ENCODE measurements at places on chromosomes 6 and 20.

DNA sequence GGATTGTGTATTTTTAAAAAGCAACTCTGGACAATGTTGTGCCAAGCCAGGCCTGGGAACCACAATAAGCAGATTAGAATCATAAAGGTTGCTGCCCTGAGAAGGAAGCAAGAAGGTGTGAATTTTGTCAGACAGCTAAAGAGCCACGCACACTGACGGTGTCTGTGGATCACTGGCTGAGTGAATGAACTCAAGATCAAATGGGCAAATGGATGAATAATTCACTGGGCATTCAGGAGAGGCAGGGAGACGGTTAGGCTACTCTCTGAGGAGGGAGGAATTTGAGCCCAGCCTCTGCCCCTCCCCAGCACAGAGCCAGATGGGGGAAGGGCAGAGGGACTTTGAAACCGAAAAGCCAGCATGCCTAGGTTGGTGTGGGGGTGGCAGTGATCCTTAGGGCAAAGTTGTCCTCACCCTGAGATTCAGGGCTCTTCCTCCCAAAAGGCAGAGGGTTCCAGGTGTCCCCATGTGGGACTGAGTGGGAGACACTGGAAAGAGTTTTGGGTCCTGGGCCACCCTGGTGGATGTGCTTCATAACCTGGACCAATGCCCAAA is 19.5 kb upstream of the SLC22A7 start:
- DNase-seq, result no peak

DNA sequence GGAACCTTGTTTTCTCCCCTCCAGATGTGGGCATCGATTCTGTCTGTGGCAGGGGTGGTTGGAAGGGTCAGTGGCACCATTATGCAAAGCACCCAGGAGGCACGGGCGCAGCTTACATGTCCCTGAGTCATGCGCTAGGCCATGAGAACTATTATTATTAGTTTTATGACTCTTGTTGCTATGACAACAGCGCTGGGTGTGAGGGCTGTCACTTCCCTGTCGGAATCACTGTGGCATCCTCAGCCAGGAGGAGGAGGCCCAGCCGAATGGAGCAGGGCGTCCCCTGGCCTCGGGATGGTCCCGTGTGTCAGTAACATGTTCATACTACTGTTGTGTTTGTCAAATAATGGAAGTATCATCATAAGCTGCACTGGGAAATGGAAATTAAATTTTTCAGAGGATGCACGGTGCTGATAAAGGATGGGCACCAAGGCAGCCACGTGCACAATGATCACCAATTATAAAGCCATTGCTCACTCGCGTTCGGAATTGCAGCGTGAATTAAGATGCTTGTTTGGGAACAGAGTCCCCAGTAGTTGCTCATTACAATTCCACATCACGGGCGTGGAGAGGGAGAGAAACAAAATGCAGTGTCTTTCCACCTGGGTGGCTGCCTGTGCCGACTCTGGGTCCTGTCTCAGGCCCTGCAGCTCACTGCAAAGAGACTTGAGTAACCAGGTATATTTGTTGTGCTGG is 247.9 kb downstream of the CDH4 start:
- DNase-seq, result no peak

GRCh38 chr20:62925420-62926228 is 681 bp downstream of the DIDO1 start:
- DNase-seq, result peak; percentile 44

GRCh38 chr6:52517502-52518278 is 59.2 kb downstream of the TRAM2 start:
- no peak for DNase-seq

GRCh38 chr6:20404641-20405032 is 3.0 kb downstream of the E2F3 start:
- DNase-seq, result peak; percentile 85

DNA sequence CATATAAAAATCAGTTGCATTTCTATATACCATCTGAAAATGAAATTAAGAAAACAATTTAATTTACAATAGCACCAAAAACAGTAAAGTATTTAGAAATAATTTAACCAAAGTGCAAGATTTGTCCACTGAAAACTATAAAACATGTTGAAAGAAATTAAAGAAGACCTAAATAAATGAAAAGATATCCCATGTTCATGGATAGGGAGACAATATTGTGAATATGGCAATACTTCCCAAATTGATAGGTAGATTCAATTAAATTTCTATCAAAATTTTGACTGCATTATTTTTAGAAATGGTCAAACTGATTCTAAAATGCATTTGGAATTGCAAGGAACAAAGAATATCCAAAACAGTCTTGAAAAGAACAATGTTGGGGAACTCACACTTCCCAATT is 17.6 kb upstream of the POU3F2 start:
- DNase-seq, result no peak

DNA sequence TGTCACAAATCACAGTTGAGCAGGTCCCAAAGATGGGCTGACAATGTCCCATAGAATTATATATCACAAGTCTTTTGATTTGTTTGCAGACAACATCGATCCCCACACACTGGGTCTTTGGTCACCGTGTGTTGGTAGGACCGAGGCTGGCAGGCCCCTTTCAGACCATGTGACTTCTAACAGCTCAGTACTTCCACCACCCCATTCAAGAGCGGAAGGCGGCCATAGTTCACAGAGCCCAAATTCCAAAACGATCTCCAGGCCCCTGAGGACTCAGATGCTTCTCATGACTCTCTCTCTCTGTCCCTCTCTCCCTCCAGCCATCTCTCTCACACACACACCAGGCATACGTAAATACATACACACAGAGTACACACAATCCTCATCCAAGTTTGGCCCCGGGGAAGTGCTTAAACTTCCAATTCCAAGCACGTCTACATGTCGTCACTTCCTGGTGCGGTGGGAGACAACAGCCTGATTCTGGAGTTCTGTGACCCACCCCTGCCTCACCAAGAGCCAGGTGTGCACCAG is 155.9 kb upstream of the INSM1 start:
- no peak for DNase-seq

GRCh38 chr6:156686301-156686994 is 90.7 kb upstream of the ARID1B start:
- peak; percentile 42 for DNase-seq

DNA sequence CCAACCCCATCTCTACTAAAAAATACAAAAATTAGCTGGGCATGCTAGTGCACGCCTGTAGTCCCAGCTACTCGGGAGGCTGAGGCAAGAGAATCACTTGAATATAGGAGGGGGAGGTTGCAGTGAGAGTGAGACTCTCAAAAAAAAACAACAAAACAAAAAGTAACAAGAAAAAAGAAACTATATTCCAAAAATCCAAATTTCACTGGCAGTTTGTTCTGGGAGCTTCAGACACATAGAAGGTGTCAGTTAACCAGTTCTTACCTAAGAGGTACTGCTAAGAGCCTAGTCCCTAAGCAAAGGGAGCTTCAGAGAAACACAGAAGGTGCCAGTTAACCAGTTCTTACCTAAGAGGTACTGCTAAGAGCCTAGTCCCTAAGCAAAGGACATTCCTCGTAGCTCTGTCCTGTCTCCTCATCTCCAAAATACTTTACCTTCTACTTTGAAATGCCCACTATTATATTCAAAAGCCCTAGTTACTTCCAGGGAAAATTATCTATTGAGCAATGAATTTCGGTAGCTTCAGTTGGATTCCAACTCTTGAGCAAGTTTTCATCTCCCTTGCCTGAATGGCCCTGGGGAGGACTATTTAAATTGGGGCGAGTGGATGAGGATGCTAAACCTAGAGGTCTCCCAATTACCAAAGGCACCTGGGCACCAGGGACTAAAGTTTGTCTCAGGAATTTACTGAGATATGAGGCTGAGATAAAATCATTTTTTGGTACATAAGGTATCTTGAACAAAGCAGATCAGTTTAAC is 41.0 kb downstream of the HFE start:
- no peak for DNase-seq

DNA sequence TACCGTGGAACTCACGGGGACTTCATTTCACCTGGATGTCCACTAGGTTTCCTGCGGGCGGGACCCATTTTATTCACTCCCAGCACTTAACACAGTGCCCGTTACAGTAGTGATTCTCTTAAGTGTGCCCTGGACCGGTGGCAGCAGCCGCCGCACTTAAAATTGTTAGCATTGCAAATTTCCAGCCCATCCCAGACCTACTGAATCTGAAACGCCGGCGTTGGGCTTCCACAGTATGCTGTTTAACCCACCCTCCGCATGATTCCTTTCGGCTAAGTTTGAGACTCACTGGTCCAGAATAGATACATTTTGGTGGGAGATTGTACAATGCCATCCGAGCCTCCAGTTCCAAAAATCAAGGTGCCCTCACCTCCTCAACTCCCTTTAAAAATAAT is 967 bp downstream of the SMPDL3A start:
- DNase-seq, result no peak

GRCh38 chr6:44868910-44869309 is 459.2 kb upstream of the RUNX2 start:
- DNase-seq, result no peak

All from MM.1S (cell line).